ENCODE measurements at places on chromosomes 16 and 17.

DNA sequence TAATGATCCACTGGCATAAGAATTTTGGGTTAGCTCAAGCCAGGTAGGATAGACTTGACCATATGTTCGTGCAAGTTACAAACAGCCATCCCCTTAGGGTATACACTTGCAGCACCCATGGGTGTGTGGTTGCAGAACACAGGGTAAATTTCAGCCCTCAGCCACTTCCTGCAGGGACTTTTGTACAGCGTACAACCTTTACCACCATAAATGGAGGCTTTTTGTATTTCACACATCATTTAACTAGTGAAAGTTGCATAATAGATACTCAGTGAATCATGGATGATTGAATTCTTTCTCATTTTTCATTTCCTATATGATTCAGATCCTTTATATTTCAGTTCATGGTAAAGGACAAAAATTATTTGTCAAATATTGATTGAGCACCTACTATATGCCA, 473.9 kb downstream of the CDH13 start:
- peak; percentile 70 for DNase-seq

DNA sequence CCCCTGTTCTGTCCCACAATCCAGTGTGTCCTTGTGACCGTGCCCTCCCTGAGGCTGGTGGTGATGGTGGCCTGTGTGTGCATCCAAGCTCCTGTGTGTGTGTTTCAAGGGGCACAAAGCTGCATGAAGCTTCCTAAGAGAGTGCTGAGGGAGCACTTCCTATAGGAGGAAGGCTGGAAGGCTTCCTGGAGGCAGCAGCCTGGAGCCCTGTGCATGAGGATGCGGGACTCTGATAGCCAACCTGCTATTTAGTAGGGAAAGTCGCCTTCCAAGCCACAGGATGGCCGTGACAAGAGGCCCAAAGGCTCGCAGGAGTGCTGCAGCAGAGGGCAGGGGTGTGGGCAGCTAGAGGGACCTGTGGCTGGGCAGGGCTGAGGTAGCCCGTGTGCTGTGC, 8.3 kb downstream of the MYO15B start:
- no peak for DNase-seq

DNA sequence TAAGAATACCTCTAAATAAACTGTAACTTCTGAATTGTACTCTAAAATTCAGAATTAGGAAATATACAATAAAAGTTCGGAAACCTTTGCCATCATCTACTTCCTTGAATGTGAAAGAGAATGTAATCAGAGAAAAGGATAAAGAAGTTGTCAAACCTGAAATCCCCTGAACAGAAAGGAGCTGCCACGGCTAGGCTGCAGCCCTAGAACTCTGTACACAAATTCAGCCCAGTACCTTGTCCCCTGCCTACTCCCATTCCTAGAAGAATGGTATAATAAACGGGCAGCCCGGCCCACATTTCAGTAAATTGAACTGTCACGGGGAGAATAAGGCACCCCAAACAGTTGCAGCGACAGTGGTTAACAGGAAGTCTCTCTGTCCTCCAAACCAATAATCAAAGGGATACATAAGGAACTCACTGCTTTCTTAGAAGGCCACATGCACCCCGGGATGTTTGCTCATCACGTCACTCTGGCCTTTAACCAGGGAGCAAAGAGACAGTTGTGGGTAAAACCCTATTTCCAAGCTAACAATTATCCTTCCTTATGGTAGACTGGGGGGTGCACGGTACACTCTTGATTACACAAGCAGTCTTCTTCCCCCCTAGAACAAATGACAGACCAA, 24.3 kb upstream of the RFFL start:
- DNase-seq, result no peak

DNA sequence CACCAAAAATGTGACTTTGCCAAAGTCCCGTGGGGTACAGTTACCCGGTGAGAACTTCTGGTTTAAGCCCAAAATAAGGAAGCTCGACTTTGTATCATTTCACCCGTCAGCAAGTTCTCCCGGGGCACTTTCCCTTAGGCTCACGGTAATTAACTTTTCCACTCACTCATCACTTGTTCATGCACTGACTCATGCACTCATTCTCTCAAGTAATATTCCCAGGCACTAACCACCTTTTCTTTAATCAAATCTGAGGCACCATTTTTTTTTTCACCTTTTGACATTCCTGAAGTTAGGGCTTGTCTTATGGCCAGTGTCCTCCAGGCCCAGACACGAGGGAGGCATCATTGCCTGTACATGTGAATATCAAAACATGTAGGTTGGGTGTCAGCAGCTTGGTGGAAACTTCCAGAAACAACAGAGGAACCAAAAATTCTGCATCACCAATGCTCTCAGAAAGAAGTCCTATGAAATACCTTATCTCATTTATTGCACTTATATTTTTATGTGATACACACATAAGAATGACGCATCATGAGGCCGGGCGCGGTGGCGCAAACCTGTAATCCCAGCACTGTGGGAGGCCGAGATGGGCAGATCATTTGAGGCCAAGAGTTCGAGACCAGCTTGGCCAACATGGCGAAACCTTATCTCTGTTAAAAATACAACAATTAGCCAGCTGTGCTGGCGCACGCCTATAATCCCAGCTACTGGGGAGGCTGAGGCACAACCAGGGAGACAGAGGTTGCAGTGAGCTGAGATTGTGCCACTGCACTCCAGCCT, 36.1 kb upstream of the ATP2C2 start:
- DNase-seq, result no peak

DNA sequence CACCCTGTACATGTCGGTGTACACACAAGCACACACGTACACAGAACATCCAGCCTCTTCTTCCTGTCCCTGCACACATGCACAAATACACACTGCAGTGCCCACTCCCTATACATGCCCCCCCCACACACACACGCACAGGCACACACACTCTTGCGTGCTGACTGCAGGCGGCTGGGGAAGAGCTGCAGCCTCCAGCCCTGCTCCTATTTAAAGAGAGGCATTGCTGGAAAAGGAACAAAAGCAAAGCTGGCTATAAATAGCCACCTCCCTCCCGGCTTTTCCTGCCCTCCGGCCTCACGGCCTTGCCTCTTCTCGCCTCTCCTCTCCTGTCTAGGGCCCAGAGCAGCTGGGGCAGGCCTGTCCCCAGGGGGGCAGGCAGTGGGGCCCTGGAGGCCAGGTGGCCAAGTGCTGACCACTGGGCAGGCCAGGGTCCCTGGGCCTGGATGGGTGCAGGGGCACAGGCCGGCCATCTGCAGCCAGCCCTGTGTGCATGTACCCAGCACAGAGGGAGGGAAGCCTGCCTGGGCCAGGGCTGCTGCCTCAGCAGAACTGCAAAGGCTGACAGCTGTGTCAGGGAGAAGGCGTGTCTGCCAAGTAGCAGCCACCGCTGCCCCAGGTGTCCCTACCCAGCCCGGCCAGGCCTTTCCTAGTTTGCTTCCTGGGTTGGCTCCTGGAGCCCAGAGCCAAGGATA, 25.4 kb downstream of the RTN4RL1 start:
- no peak for DNase-seq

DNA sequence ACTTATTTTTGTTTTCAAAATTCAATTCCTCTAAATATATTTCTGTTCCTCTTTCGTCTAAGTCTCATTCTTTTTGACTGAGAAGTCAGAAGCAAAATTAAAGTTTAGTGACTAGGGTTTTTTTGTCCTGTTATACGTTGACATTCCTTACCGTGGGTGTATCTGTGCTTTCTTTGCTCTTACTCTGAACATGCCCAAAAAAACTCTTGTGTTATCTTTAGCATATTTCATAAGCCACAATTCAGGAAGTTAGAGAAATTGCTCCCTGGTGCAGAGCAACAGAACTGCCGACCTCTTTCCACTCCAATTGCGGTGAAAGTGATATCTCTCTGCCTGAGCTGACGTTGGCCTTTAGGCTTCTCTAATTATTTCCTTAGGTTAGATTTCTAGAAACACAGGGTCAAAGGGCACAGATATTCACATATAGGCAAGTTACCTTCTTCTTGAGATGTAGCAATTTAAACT, 65.7 kb downstream of the CENPV start:
- DNase-seq, result no peak

- no peak for DNase-seq
Observed at GRCh38 chr17:41635121-41636097, 11.0 kb upstream of the KRT17 start.

GRCh38 chr16:1156055-1156982, 3.4 kb downstream of the CACNA1H start:
- DNase-seq, result no peak

DNA sequence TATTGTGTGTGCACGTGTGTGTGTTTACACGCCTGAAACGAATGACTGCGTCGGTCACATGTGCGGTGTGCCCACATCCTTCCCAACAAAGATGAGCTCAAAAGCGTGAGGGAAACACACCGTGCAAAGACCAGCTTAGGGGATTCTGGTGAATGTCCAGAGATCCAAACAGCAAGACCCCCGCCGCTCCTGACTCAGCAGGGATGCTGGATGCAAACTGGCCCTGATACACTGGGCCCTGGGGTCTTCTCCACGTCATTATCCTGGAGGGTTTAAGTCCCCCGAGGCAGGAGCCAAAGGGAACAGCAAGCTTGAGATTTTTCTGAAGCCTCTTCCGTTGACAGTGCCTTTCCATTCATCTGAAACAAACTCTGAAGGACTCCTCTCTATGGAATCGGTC, 59.2 kb downstream of the TBC1D16 start:
- peak; percentile 43 for DNase-seq

DNA sequence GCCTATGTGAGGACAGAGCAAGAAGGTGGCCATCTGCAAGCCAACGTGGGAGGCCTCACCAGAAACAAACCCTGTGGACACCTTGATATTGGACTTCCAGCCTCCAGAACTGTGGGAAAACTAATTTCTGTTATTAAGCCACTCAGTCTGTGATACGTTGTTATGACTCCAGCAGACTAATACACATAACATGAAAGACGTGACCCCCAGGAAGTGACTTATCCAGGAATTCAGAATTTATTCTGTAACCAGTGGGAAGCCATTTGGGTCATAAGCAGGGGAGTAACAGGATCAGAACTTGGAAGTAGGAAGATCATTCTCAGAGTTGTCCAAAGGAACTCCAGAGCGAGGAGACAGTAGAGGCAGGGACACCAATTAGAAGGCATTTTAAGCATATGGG, 12.5 kb upstream of the GINS3 start:
- DNase-seq, result no peak

DNA sequence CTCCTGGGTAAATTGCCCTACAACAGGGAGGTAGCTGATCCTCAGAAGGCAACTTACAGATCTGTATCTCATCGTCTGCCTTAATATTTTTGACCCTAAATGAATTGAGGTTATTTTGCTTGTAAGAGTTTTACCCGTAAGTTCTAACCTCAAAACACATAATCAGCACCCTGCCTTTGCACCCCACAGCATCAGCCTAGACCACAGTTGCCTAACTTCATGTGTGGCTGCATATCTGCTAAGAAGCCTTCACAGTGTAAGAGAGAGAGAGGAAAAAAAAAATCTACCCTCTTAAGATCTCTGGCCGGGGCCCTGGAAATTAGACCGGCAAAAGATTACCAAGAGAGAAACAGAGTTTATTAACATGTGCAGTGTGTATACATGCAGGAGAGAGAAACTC, 76.9 kb downstream of the ARHGAP44 start:
- no peak for DNase-seq

GRCh38 chr17:49369089-49369488, 7.0 kb upstream of the ZNF652 start:
- DNase-seq, result no peak

- DNase-seq, result no peak
Observed at GRCh38 chr17:33779234-33779591, 475.9 kb upstream of the CCL2 start.

GRCh38 chr17:14775731-14776492, 475.0 kb downstream of the HS3ST3B1 start:
- no peak for DNase-seq

- no peak for DNase-seq
Observed at GRCh38 chr16:13852827-13853226, 67.1 kb upstream of the ERCC4 start.

DNA sequence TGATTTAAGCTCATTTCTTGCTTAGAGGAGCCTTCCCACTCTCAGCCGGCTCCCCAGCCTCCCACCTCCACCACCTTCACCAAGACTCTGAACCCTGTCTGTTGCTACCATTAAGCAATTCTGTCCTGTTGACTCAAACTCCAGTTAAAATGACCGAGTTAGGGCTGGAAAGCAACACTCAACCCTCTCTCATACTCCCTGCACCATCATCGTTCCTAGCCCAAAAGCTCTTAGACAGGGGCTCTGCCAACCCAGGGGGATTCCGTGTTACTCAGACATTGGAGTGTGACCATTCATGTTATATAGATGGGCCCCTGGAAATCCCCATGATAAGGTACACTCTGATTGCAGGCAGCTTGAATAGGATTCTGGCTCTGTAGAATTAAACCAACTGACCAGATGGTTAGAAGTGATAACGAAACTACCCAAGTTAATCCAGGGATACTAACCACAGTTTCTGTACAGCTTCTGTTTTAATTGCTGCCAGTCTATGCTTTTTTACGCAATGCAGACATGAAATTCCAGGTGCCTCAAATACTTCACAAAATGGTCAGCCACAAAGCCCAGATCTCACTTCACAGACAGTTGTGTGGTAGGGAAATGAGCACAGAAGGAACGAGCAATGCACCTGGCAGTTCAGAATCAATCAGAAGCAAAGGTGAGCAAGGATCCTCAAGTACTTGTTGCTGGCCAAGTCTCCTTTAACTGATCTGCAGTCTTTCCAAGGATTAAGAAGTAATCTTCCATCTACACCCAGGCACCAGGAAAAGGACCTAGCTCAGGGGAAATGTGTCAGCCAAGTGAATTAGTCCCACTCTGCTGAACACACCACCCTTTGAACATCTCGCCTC, 2.1 kb downstream of the SSTR2 start:
- DNase-seq, result no peak

- DNase-seq, result no peak
Observed at GRCh38 chr17:704111-704864, 10.4 kb downstream of the VPS53 start.

Data from RWPE2 (cell line).